ENCODE measurements at places on chromosomes 3 and 15. TPM values are rescaled to one million over a fixed set of nuclear protein-coding genes. Genes with fewer than 3 reads are reported as not detected.

The SLC9A9 gene
- total RNA-seq: 5.6 TPM

The GPR62 gene
- 0.15 TPM for total RNA-seq

GRCh38 chr3:10764259-10765051 is 51.6 kb upstream of the SLC6A11 start:
- DNase-seq: no peak

The SCN5A gene
- total RNA-seq: 133 TPM

GRCh38 chr3:129031476-129032215 is 28.9 kb upstream of the GP9 start:
- no peak for DNase-seq

- DNase-seq: no peak
Measured at GRCh38 chr3:188607805-188608315, 453.9 kb downstream of the LPP start.

DNA sequence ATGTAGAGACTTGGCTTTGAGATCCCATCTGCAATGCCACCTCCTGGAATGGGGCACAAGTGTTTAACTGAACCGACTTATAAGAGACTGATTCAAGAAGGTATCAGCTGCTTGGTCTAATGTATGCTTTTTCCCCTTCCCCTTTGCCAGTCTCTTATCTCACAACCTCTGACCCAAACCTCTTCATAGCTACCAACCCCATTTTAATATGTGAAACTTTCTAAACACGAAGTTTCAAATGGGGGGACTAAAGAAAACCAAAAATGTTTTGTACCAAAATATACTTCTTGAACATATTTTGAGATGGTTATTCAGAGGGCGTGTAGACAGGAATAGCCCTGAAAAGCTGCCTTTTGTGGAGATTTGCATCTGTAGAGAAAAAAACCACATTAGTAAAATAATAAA is 73.1 kb downstream of the OXSM start:
- DNase-seq: no peak

DNA sequence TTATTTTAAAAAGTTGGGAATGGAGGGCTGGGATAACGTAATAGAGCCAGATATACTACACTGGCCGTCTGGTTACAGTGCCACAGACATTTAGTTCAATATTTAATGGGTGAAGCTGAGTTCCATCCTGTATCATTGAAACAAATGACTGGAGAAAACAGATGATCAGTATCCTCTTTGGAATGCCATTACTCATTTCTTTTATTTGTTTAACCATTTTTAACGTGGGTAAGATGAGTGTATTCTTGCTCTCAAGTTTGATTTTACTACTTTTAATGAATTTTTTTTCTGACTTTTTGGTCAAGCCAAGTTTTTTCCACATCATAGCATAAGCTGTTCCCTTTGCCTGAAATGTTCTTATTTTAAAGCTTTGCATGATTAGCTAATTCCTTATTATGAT is 53.9 kb upstream of the GRM7 start:
- no peak for DNase-seq

The ATP10A gene
- 1.2 TPM for total RNA-seq

The MAPK6 gene
- total RNA-seq: 17.9 TPM

GRCh38 chr3:17579289-17580031 is 163.0 kb downstream of the TBC1D5 start:
- no peak for DNase-seq

The C3orf20 gene
- not detected for total RNA-seq

GRCh38 chr3:108359011-108359410 is 62.7 kb downstream of the HHLA2 start:
- DNase-seq: no peak

DNA sequence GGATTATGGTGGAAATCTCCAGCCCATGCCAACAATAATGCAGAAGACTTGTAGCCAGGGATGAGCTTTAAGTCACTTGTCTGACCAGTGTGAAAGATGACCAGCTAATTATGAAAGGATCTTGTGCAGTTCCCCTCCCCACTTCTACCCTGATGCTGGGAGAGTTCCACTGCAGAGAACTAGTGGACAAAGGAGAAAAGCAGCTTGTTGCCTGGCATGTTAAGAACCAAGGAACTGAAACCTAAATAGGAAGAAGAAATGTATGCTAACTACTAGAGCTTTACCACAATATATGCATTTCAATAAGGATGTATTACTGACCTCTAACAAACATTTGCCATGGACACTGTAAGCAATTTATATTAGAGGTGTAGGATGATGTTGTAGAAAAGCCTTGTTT is 52.2 kb upstream of the CSTA start:
- no peak for DNase-seq

The APOD gene
- 603 TPM for total RNA-seq

The CCR8 gene
- total RNA-seq: not detected

The FAM219B gene
- 110 TPM for total RNA-seq

The RAB7A gene
- 250 TPM for total RNA-seq

GRCh38 chr3:83096-83495 is 113.5 kb upstream of the CHL1 start:
- no peak for DNase-seq

The RNU5B-1 gene
- 40.8 TPM for total RNA-seq

DNA sequence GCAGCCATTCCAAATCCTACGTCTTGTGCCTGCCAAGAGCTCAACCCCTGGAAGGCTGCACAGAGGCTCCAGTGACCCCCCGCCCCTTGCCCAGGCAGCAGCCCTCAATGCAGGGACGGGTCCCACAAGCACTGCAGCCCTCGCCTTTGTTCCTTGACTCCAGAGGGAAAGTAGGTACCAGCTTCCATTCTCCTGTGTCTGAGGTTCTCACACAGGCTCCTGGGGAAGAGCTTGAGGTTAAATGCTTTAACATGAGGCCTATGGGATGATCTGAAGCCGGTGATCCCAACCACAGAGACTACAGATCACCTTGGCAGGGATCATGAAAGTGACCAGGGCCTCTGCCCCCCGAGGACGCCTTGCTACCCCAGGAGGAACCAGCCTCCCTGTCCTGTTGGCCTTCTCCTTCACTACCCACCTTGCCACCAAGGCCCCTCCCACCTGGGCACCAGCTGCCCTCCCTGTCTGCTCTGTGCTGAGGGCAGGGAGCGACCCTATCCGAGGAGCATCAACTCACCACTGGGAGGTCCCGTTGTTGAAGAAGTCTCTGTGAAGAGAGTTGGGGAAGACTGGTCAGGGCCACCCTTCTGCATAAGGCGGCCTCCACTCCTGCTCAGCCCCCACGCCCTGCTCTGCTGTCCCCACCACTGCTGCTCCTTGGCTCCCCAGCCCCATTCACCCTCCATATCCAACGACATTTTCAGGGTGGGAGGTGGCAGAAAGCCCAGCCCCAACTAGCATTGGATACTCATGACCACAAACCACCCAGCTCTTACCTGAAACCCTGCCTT is 95.3 kb downstream of the SEC22A start:
- DNase-seq: no peak

GRCh38 chr15:55774113-55774970 is 31.4 kb upstream of the PRTG start:
- DNase-seq: peak; percentile 35

- no peak for DNase-seq
Measured at GRCh38 chr15:23853286-23853685, 166.2 kb upstream of the NDN start.

DNA sequence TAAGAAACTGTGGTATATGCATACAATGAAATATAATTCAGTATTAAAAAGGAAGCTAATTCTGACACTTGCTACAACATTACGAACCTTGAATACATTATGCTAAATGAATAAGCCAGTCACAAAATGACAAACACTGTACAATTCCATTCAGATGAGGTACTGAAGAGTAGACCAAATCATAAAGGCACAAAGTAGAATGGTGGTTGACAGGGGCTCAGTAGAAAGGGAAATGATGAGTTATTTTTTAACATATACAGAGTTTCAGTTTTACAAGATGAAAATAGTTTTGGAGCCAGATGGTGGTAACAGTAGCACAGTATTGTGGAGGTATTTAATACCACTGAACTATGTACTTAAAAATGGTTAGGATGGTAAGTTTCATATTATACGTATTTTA is 254.6 kb upstream of the RBMS3 start:
- DNase-seq: no peak

GRCh38 chr15:39165020-39165706 is 415.7 kb upstream of the THBS1 start:
- no peak for DNase-seq

DNA sequence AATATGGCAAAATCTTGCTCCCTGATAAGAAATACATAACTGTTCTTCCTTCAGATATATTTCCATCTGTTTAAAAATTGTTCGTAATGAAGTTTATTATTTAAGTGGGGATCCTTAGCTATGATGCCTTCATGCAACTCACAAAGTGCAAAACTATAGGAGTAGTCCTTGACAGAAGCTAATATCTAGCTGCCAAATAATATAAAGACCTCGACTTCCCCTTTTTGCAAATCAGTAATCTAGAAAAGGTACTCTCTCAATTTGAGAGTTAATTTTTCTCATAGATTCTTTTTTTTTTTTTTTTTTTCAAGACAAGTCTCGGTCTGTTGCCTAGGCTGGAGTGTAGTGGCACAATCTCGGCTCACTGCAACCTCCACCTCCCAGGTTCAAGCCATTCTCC is 23.0 kb downstream of the SLTM start:
- no peak for DNase-seq

GRCh38 chr3:4656059-4656458 is 162.9 kb downstream of the ITPR1 start:
- DNase-seq: peak; percentile 60

The IL17RD gene
- 4.4 TPM for total RNA-seq

The IGSF10 gene
- total RNA-seq: 1.9 TPM

The RBPMS2 gene
- 213 TPM for total RNA-seq

The GOLGA6L2 gene
- total RNA-seq: not detected

DNA sequence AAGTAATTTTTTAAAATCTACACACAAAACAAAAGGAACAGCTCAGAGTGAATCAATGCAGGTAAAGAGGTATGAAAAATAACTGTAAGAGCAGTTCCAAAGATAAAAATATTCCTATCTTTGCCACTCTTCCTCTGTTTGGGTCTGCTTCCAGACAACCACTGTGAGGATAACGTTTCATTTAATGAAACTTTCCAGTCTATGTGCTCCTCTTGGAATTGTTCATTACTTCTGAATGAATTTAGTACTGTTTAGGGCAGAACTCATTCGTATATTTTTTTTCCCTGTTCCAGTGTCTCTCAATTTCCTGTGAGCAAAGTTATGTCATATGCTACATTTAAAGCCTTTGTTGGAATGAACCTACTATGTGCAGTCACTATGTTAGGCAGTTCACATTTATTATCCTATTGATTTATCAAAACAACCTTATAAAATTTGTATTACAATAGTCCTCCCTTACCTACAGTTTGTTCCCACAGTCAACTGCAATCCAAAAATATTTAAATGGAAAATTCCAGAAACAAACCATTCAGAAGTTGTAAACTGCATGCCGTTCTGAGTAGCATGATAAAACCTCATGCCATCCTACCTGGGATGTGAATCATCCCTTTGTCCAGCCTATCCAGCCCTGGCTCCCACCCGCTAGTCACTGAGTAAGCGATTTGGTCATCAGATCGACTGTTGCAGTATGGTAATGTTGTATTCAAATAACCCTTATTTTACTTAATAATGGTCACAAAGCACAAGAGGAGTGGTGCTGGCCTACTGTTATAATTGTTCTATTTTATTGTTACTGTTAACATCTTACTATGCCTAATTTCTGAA is 98.1 kb downstream of the TMCC1 start:
- no peak for DNase-seq

- DNase-seq: no peak
Measured at GRCh38 chr3:16828815-16829214, 55.9 kb upstream of the PLCL2 start.

- no peak for DNase-seq
Measured at GRCh38 chr3:29936766-29937165, 655.9 kb downstream of the RBMS3 start.

GRCh38 chr15:100613208-100613607 is 10.8 kb downstream of the ASB7 start:
- no peak for DNase-seq

DNA sequence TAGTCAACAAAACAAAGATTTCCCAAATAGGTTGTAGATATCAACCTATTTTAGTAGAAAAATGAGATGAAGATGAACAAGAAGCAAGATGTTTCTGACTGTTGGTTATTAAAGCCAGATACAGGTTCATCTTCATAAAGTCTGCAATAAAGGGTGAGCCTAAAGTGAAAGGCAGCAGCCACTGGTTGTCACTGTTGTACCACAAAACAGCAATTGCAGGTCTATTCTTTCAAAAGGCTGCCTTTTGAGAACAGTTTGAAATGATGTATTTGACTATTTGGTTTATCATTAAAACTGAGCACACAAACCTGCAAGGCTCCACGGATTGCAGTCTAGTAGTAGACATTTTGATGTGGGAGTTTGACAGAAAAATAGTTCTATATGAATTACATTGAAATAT is 543.4 kb downstream of the GBE1 start:
- no peak for DNase-seq

The HRG gene
- not detected for total RNA-seq

GRCh38 chr15:97023488-97023844 is 693.0 kb downstream of the NR2F2 start:
- DNase-seq: no peak
